ENCODE measurements at places on chromosomes 6 and 20.

- no peak for DNase-seq
Observed at GRCh38 chr6:35745509-35745908, 8.7 kb downstream of the ARMC12 start.

GRCh38 chr6:165728216-165728615, 65.2 kb upstream of the PDE10A start:
- DNase-seq, result peak; percentile 45

- no peak for DNase-seq
Observed at GRCh38 chr6:47105469-47106178, 63.5 kb upstream of the ADGRF1 start.

DNA sequence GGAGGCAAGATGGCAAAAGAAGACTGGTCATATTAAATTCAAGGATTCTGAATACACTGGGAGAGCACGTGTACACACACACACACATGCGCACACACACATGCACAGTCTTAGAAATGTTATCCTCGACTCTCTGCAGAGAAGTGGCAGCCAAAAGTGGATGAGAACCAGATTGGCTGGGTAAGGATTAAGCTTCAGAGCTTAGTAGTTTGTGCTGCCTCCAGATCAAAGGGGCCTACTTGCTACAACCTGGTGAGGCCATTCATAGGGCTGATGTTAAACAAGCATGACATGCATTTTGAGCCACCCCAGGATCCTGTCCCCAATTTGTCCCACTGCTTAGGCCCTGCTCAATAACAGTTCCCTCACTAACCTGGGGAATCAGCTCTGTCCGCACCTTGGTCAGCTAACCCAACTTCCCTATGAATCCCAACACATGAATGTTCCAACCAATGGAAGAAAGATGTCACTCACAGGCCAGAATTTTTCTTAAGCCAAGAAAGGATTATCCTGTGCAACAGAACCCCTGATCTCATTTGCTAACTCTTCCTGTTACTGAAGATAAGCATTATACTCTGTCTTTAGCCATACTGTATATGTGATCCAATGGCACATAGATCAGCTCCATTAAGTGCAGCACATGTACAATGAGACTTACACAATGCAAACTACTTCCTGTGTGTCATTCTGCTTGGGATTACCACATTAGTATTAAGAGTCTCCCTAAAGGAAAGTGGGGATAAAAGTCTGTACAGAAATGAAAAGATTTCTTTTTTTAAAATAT, 31.0 kb downstream of the TOMM6 start:
- DNase-seq, result no peak

GRCh38 chr20:20253744-20254330, 114.1 kb upstream of the INSM1 start:
- no peak for DNase-seq

DNA sequence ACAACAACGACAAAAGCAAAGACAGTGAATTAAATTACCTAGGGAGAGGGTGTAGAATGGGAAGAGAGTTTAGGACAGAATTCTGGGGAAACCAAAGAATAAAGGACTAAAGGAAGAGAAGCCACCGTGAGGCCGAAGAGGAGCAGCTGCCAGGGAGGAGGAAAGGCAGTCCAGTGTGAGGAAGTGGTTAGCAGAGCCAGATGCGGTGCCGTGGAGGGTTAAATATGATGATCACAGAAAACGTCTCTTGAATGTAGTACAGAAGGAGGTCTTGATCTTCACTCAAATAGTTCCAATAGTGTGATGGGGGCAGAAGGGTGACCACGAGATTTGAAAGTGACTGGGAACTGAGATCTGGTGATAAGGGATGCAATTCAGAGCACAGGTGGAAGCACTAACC, 67.7 kb downstream of the TMEM244 start:
- no peak for DNase-seq

DNA sequence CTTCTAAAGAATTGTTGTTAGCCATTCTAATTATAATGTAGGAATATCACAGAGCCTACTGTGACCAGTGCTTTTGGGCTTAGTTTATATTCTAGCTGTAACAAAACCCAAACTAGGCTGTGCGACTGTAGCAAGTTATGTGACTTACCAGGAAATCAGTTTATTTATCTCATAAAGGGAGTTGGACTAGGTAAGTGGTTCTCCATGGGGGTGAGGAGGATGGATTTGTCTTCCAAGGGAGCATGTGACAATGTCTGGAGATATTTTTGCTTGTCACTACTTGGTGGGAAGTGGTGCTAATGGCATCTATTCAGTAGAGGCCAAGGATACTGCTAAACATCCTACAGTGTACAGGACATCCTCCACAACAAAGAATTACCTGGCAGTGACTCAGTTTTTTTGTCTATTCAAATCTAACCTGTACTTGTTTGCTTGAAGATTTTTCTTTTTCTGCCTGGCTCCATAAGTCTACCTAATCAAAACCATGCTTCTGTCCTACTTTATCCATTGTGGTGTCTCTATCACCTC, 32.5 kb downstream of the ZFAND3 start:
- no peak for DNase-seq

DNA sequence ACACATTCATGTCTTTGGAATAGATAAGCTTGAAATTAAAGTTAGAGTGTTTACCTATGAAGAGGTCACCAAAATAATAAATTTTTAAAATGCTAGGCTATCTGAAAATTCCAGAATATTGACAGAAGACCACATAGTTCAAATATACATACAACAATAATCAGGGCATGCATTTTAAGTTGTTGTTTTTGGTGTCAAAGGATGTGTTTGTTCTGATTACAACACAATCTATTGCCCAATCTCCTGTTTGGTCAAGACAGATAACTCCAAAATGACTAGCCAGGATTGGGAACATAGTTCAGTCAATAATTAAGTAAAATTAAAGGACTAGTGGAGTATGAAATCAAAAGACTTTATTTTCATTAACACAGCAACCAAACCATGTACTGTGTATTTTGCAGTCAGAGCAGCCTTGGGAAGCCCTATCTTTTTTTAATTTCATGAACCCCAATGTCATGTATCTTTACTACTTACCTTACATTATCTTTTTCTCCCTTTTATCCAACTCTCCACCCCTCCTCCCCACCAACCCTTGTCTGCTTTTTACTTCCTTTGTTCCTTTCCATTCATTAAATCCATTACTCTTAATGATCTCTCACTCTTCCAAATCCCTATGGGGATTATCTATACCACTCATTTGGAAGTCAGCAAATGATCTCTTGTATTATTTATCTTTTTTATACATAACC, 111.2 kb downstream of the CDK19 start:
- no peak for DNase-seq

DNA sequence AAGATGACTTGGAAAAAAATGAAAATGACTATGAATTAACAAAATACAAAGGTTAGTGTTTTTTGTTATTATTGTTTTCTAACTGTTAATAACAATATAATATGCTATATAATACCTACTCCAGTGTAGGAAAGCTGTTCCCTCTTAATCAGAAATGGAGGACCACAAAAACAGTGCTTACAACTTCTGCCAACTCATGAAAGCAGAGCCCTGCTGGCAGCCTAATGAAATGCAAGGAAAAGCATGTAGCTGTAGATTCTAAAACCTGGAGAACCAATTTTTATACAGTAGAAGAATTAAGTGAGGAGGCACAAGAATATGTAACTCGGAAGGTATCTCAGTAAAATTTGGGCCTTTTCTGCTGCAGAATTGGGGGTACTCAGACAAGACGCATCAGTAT, 29.4 kb downstream of the PHIP start:
- no peak for DNase-seq

DNA sequence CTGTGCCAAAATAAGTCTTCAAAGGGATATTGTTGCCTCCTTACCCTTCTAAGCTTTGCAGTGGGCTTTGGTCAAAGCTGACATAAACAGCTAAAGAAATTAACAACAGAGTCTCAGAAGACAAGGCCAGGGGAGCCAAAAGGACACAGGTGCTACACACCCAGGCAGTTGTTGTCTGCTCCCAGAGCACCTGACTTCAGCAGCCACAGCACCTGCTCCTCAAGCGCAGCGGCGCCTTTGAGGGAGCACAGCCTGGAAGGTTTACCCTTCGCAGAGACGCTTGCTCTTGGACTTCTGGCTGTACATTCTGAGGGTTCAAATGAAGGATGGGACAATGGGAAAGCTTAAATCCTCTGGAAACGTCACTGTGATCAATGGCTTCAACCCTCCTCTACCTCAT, 16.6 kb downstream of the B4GALT5 start:
- no peak for DNase-seq

DNA sequence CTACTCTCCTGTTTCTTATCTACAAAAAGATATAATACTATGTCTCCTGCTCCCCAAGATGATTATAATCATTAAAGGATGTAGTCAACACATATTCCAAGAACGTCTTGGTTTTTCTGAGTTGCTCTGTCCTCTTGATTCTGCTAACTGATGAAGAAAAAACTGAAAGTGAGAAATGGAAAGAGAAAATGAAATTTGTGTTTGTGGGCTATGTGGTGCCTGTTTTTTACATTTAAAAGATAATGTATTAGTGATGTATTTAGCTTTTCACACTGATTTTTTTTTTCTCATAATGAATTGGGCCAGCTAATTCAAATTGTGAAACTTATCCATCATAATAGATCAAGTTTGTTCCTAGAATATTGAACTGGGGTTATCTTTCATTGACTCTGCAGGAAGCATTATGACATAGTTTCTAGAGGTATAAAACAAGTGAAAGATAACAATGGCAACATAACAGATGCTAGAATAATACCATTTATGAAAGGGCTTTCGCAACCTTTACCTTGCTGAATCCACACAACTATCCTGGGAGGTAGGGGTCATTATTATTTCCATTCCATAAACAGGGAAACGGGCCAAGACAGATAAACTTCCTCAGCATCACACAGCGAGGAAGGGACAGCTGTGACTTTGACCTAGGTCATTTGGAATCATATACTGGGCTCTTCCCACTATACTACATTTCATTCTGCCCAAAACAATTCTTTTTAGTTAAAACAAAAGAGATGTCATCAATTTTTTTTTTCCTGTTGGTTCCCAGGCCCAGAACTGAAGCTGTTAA, 336.7 kb downstream of the GJA1 start:
- DNase-seq, result no peak

DNA sequence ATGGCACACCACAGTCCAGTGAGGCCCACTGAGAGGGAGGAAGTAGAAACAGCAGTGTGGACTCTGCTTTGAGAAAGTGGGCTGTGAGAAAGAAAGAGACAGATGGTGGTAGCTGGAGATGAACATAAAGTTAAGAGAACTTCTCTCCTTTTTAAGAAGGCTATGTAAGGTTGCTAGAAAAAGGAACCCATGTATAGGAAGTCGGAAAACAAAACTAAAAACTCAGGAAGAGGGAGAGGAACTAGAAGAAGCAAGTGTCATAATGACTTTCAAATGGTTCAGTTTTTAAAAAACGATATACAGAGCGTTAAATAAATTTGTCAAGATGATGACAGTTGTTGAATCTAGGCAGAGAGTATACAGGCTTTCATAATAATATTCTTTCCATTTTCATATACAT, 25.4 kb upstream of the GMNN start:
- DNase-seq, result no peak

DNA sequence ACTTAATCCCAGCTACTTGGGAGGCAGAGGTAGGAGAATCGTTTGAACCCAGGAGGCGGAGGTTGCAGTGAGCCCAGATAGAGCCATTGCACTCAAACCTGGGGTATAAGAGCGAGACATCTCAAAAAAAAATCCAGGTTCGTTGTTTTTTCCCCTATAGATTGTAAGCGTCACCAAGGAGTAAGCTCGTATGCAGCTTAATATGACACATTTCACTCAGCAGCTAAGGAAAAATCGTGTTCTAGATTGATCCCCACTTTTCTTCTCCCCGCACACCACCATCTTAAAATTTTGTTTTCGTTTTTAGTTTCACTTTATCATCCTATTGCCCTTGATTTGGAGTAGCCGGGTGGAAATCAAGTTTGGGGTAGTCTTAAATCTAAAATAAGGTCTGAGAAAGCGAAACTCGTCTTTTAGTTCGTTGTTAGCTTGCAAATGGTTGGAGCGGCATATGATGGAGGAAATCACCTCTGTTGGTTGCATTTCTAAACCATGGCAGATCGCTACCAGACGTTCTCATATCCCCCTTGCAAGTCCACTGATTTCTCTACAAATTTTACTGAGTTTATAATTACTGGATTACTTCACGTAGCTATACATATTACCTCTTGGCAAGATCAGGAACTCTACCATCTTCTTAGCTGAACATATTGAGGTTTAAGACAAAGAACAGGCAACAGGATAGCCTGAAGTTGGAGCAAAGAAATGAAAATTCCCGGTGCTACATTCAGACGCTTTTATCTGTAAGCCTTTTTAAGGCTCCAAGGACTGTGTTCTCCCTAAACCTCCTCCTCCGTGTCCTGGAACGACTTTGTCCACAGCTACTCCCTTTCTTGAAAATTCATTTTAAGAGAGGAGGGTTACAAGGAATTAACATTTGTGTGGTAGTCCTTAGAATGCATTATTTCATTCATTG, 91.1 kb upstream of the BTN3A2 start:
- DNase-seq, result no peak

DNA sequence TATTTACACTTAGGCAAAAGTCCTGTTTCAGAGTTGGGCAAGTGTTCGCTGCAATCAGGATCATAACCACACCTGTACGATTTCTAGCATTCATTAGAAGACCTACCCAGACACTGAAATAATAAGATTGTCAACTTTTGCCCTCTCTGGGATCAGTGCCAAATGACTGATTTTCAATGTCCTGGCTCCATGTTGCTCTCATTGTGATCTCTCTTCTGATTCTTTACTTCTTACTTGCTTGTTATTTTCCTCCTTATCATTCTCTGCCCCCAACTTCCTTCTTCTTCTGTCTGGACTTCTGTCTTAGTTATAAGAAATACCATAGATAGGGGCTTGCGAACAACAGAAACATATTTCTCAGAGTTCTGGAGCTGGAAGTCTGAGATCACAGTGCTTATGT, 94.4 kb upstream of the BMP2 start:
- DNase-seq, result no peak

GRCh38 chr6:9646342-9647070, 768.4 kb downstream of the TFAP2A start:
- DNase-seq, result no peak

- no peak for DNase-seq
Observed at GRCh38 chr20:45426320-45427016, 10.5 kb downstream of the PIGT start.

DNA sequence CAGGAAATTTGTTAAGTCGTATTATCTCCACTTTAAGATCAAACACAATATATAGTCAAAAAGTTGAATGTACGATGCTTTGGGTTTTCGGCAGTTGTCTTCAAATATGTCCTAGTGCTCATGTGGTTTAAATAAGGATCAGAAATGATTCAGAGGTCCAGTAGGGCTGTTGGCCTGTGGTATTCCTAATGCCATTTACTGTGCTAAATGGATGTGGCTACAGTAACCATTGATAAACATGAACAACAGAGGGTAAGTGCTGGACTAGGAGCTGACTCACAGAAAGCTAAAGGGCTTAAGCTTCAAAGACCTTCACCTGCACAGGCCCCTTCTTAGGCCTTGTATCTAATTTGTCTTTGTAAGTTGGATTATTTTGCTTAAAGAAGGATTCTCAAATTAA, 80.5 kb upstream of the TPD52L1 start:
- DNase-seq, result no peak

Measured in NCI-H1048 (cell line).